Liver (tissue), 10 donors: ENCODE measurements at places on chromosomes 3 and 15. TPM values are rescaled to one million over a fixed set of nuclear protein-coding genes. Genes with fewer than 3 reads are reported as not detected.

GOLGA6L10 gene
- 0.42 TPM for total RNA-seq

- DNase-seq: no peak
- no peaks in the 10 kb centered on the region for H3K27me3 ChIP-seq
- peaks cover 2% of the 10 kb centered on the region for H3K4me1 ChIP-seq
- H3K27ac ChIP-seq: no peak overlapping the region
Observed at GRCh38 chr3:37543666-37544065, 318.0 kb upstream of the CTDSPL start.

- H3K36me3 ChIP-seq: no peaks in the 10 kb centered on the region
- no peak overlapping the region for H3K27ac ChIP-seq
- no peak for DNase-seq
- H3K27me3 ChIP-seq: no peaks in the 10 kb centered on the region
- no peak overlapping the region for H3K4me3 ChIP-seq
- no peaks in the 10 kb centered on the region for H3K4me1 ChIP-seq
Observed at GRCh38 chr3:86605166-86605565, 385.8 kb downstream of the VGLL3 start.

- no peaks in the 10 kb centered on the region for H3K27me3 ChIP-seq
- DNase-seq: no peak
- H3K4me3 ChIP-seq: no peak overlapping the region
- H3K4me1 ChIP-seq: no peaks in the 10 kb centered on the region
- no peak overlapping the region for H3K27ac ChIP-seq
Observed at GRCh38 chr3:11248596-11248995, 23.6 kb upstream of the ATG7 start.

- H3K4me1 ChIP-seq: no peaks in the 10 kb centered on the region
- no peaks in the 10 kb centered on the region for H3K36me3 ChIP-seq
- H3K27me3 ChIP-seq: no peaks in the 10 kb centered on the region
- no peak overlapping the region for H3K4me3 ChIP-seq
Observed at GRCh38 chr3:170560296-170560695, 25.6 kb downstream of the SLC7A14 start.

DNA sequence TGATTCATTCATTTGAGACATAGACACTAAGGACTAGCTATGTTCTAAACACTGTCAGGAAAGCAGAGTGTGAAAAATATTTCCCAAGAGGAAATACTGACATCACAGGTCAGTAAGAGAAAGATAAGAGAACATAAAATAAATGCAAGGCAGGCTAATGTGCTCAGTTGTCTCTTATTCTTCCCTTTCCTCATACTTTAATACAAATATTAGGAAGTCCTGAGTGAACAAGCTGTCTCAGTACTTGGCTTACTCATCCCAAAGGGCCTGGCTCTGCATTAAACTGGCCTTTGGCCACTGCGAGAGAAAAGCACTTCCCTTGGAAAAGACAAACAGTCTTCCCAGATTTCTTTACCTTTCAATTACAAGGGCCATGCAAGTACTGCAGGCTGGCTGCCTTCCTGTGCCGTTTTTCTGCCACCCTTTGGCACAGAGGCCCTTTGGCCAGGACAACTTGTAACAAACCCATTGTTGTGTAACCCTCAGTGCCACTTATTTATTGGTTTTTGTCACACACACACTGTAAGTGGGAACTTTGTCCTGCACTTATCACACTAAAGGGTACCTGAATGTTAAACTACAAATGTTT, 31.7 kb downstream of the EDC3 start:
- peaks cover 14% of the 10 kb centered on the region for H3K4me1 ChIP-seq
- peak overlapping the region; percentile 62 for H3K27ac ChIP-seq
- no peaks in the 10 kb centered on the region for H3K27me3 ChIP-seq
- no peak overlapping the region for H3K4me3 ChIP-seq
- H3K36me3 ChIP-seq: no peaks in the 10 kb centered on the region

GRCh38 chr15:81152799-81153198, 18.7 kb downstream of the CFAP161 start:
- no peaks in the 10 kb centered on the region for H3K27me3 ChIP-seq
- no peak overlapping the region for H3K27ac ChIP-seq
- no peak for DNase-seq
- peaks cover 11% of the 10 kb centered on the region for H3K4me1 ChIP-seq
